Effector memory CD4-positive, alpha-beta T cell (primary cell): ENCODE measurements at places on chromosomes 5 and 9.

- H3K27ac ChIP-seq: no peak overlapping the region
- no peak overlapping the region for H3K4me3 ChIP-seq
- no peak for DNase-seq
- H3K27me3 ChIP-seq: no peaks in the 10 kb centered on the region
Observed at GRCh38 chr5:156824800-156825199, 25.3 kb upstream of the PPP1R2B start.

DNA sequence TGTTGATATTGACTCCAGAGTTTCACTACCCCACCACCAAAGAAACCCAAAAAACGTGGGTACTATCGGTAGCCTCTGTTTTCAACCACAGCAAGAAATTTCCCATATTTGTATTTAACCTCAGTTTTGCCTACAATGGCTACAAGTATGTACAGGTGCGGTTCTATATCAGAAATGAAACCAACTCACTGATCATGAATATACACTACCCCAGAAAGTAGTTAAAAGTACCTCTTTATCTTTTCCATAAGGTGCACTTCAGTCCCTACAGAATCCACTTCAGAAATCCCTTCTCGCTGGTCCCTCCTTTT lies 140.6 kb upstream of the SLC12A2 start:
- no peak for DNase-seq
- no peaks in the 10 kb centered on the region for H3K36me3 ChIP-seq
- H3K27ac ChIP-seq: no peak overlapping the region
- H3K27me3 ChIP-seq: no peaks in the 10 kb centered on the region

DNA sequence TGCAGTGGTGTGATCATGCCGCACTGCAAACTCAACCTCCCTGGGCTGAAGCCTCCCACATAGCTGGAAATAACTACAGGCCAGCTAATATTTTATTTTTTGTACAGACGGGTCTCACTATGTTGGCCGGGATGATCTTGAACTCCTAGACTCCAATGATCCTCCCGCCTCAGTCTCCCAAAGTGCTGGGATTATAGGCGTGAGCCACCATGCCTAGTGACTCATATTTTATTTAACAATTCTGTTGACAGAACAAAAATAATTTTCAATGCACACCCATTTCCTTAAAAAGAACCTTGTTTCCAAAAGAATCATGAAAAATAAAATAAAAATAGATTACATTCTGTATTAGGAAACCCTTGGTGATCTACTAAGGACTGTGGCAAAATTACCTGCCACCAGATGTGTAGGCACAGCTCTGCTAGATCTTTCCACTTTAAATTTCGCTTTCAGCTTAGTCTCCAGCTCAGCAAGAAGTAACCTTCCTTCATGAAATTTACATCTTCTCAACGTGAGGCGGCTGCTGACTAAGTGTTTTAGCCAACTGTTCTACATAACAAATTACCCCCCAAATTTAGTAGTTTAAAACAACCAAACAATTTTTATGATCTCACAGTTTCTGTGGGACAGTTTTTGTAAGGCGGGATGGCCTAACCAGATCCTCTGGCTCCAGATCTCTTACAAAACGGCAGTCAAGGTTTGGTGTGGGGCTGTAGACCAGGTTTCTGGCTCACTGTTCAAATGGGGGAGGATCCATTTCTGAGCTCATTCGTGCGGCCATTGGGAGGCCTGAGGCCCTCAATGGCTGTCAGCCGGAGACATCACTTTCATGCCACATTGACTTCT lies 32.6 kb upstream of the GOLPH3 start:
- no peak overlapping the region for H3K4me3 ChIP-seq
- no peaks in the 10 kb centered on the region for H3K27me3 ChIP-seq
- no peaks in the 10 kb centered on the region for H3K36me3 ChIP-seq
- H3K4me1 ChIP-seq: no peaks in the 10 kb centered on the region
- H3K27ac ChIP-seq: no peak overlapping the region
- DNase-seq: no peak

- no peak overlapping the region for H3K27ac ChIP-seq
- H3K4me1 ChIP-seq: no peaks in the 10 kb centered on the region
- H3K27me3 ChIP-seq: no peaks in the 10 kb centered on the region
Observed at GRCh38 chr5:135225856-135226560, 173.0 kb downstream of the MACROH2A1 start.

DNA sequence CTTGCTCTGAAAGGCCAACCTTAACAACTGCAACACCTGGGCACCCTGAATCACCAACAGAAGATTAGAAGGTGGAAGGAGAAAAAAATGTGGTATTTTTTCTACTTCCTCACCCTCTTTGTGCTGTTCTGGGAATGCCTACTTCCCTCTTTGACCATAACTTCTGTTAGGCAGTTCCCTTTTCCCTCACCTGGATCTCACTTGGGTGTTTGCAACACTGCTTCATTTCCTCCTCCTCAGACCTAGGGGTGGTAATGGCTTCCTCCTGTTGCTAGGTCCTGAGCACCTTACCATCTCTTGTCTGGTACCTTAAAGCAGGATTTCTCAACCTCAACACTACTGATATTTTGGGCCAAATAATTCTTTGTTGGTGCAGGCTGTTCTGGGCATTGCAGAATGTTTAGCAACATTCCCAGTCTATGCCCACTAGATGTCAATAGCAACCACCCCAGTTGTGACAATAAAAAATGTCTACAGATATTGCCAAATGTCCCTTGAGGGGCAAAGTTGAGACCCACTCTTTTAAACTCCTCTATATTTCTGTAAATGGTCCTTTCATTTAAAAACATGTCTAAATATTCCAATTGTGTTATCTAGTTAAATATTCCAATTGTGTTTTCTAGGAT lies 300.0 kb upstream of the VLDLR start:
- no peaks in the 10 kb centered on the region for H3K36me3 ChIP-seq
- no peak overlapping the region for H3K27ac ChIP-seq
- no peaks in the 10 kb centered on the region for H3K4me1 ChIP-seq
- DNase-seq: no peak
- no peaks in the 10 kb centered on the region for H3K27me3 ChIP-seq

- H3K27me3 ChIP-seq: no peaks in the 10 kb centered on the region
- H3K4me3 ChIP-seq: no peak overlapping the region
- H3K4me1 ChIP-seq: no peaks in the 10 kb centered on the region
- no peak for DNase-seq
Observed at GRCh38 chr5:132612846-132613245, 45.1 kb upstream of the IL13 start.

DNA sequence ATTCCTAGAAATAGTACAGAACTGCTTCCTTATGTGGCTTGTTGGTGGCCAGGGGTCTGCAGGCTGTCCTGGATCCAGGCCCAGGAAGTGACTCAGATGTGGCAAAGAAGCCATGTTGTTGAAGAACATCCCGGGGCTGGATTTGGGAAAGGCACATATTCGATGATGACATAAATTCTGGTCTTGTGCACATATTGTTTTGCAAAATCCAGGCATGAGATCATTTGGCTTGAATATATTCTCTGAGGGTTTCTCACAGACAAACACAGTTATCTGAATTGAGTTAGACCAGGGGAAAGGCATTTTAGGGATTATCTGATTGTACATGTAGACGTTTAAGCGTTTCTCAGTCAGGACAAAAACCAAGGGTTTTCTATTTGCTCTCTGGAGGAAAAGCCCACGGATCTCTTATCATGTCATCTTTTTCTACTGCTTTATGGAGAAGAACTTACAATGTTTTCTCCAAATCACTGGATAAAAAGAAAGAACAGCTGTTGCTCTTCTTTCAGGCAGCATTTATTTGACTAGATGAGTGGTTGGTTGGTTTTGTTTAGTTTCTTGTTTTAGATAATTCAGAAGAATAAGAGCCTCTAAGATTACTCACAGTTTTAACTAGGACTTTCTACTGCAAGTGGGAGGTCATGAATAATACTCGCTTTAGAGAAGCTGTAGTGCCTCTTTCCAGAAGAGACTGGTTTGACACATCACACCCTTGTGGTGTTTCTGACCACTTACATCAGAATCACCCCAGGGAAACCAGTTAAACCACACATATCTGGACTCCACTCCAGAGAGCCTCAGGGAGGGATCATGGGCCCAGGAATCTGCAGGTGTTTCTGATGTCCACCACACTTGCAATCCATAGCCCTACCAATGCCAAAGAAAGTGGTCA lies 29.5 kb upstream of the LHFPL2 start:
- no peak for DNase-seq
- H3K27ac ChIP-seq: no peak overlapping the region
- H3K4me3 ChIP-seq: no peak overlapping the region
- no peaks in the 10 kb centered on the region for H3K4me1 ChIP-seq
- H3K36me3 ChIP-seq: no peaks in the 10 kb centered on the region
- H3K27me3 ChIP-seq: no peaks in the 10 kb centered on the region

- H3K27ac ChIP-seq: no peak overlapping the region
- no peak for DNase-seq
- H3K36me3 ChIP-seq: peaks cover 3% of the 10 kb centered on the region
- H3K4me3 ChIP-seq: no peak overlapping the region
- no peaks in the 10 kb centered on the region for H3K27me3 ChIP-seq
Observed at GRCh38 chr5:16585041-16585667, 31.6 kb downstream of the RETREG1 start.

GRCh38 chr5:97243353-97243752 lies 60.3 kb upstream of the RIOK2 start:
- no peaks in the 10 kb centered on the region for H3K27me3 ChIP-seq
- no peaks in the 10 kb centered on the region for H3K36me3 ChIP-seq
- H3K4me1 ChIP-seq: no peaks in the 10 kb centered on the region
- no peak overlapping the region for H3K4me3 ChIP-seq
- DNase-seq: no peak

DNA sequence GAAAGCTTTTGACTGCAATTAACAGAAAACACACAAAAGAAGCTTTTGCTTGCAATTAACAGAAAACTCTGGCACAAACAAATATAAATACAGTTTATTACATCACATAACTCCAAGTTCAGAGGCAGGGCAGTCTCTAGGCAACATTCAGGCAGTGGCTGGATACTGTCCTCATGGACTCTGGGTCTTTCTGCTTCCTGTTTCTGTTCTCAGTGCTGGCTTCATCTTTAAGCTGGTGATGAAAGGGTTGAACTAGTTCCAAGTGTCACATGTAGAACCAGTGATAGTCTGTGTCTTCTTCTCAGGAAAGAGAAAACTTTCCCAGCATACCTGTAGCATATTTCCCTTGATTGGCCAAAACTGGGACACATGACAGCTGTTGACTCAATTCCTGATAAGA lies 222.6 kb upstream of the GLRA1 start:
- H3K4me3 ChIP-seq: no peak overlapping the region
- DNase-seq: no peak
- no peaks in the 10 kb centered on the region for H3K27me3 ChIP-seq
- H3K36me3 ChIP-seq: no peaks in the 10 kb centered on the region
- H3K27ac ChIP-seq: no peak overlapping the region

DNA sequence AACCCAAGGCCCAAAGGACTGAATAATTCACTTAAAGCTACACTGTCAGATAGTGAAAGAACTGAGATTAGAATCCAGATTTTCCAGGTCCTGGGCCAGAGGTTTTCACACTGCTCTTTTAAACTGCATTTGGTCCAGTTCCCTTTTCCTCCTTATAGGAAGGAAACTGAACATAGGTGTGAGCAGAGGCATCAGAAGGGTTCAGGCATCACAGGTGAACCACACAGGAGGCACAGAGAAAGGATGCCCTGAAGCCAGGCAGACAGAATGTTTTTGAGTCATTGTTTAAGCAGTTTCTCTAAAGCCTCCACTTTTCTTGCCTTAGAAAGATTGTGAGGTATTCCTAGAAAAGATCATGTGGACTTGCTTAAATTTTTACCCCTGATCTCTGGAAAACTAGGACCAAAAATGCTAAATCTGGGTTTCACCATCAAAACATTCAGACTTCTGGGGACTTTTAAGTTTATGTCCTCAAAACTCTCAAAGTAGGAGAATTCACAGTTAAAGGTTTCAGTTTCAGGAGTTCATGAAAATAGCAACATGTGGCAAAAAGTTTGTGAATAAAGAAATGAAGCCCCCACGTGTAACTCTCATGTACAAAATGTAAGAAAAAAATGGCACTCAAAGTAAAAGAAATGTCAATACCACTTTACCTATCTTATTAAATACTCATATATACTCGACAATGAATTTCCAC lies 386.1 kb downstream of the NTRK2 start:
- no peak overlapping the region for H3K27ac ChIP-seq
- no peak for DNase-seq
- H3K4me3 ChIP-seq: no peak overlapping the region
- no peaks in the 10 kb centered on the region for H3K36me3 ChIP-seq
- H3K27me3 ChIP-seq: no peaks in the 10 kb centered on the region

DNA sequence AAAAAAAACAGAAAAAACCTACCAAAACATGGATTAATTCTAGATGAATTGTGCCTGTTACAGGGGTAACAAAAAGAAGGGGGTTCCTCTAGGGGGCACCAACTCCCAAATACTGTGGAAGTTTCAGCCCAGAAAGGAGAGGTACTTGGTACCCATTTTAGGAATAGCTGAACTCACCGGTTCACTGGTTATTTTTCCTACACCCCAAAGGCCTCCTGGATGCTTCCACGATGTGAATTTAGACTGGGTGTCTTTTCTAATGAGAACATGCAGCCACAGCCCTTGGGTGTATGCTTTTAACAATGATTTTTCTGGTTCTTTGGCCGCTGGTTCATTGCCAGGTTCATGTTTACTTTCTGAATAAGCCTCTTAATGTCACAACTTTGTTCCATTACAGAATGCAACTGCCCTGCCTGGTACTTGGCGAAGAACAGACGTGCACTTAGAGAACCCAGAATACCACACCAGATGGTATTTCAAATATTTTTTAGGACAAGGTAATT lies 46.7 kb downstream of the GARNL3 start:
- no peaks in the 10 kb centered on the region for H3K4me1 ChIP-seq
- DNase-seq: no peak
- no peaks in the 10 kb centered on the region for H3K27me3 ChIP-seq
- H3K4me3 ChIP-seq: no peak overlapping the region

GRCh38 chr9:21810881-21811280 lies 8.4 kb downstream of the MTAP start:
- DNase-seq: no peak
- H3K4me1 ChIP-seq: peaks cover 7% of the 10 kb centered on the region
- no peak overlapping the region for H3K4me3 ChIP-seq

DNA sequence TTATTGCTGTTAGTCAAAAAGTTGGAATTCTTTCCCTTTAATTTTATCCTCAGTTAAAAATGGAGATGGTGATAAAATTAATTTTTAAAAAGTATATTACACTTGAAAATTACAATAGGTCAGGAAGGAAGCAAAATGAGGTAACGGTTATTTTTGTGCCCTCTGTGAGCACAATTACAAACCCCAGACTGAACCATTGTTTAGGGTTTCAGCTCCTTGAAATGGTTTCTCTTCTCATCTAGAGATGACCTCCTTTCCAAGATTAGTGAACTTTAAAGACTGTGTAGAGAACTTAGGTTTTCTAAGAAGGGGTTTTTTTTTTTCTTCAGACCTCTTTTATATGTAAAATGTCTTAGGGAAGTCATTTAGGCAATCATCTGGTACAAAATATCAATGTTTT lies 126.2 kb upstream of the CHD1 start:
- H3K4me1 ChIP-seq: no peaks in the 10 kb centered on the region
- no peaks in the 10 kb centered on the region for H3K36me3 ChIP-seq
- DNase-seq: no peak
- no peak overlapping the region for H3K4me3 ChIP-seq
- no peak overlapping the region for H3K27ac ChIP-seq

GRCh38 chr5:147391781-147392180 lies 118.1 kb downstream of the DPYSL3 start:
- H3K4me1 ChIP-seq: no peaks in the 10 kb centered on the region
- H3K36me3 ChIP-seq: no peaks in the 10 kb centered on the region
- no peak overlapping the region for H3K4me3 ChIP-seq
- no peak overlapping the region for H3K27ac ChIP-seq
- DNase-seq: no peak

- H3K27ac ChIP-seq: no peak overlapping the region
- no peak overlapping the region for H3K4me3 ChIP-seq
- no peaks in the 10 kb centered on the region for H3K27me3 ChIP-seq
- H3K36me3 ChIP-seq: no peaks in the 10 kb centered on the region
- no peak for DNase-seq
Observed at GRCh38 chr5:102663749-102664530, 91.2 kb upstream of the PAM start.
